ENCODE measurements at places on chromosomes 7 and 10.

GRCh38 chr7:135930565-135931461 lies 46.3 kb downstream of the MTPN start:
- DNase-seq: no peak

DNA sequence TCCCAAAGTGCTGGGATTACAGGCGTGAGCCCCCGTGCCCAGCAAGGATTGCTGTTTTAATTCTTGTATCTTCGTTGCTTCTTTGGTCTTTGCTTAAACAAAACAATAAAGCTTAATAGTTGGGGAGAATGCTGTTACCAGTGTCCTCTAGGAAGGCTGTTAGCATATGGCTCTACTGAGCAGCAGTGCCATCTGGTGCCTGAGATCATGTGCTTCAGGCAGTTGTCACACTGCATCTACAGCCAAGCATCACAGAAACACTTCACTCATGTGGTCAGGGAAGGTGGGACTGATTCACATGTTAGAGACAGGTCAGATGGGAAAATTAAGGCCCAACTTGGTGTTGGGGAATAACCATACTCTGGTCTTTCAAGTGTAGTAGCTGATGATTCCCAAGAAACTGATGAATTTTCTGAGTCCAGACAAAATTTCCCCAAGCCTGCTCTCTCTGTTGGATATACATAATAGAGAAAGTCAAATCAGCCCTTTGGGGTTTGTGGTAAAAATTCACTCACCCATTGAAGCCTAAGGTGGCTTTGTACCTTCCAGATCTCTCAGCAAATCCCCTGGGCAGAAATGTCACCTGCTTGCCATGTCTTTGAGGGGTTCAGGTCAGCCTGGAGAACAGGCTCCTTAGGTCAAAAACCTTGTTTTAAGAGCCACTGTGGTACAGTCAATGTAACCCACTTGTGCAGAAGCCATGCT lies 28.4 kb downstream of the UBE2D4 start:
- DNase-seq: no peak

- DNase-seq: no peak
Measured at GRCh38 chr10:99443500-99443899, 13.1 kb upstream of the GOT1 start.

GRCh38 chr10:79353000-79353406 lies 5.7 kb downstream of the PPIF start:
- no peak for DNase-seq

GRCh38 chr10:69939061-69939460 lies 113.6 kb upstream of the MACROH2A2 start:
- DNase-seq: no peak

- no peak for DNase-seq
Measured at GRCh38 chr7:69839782-69840181, 241.5 kb downstream of the AUTS2 start.

DNA sequence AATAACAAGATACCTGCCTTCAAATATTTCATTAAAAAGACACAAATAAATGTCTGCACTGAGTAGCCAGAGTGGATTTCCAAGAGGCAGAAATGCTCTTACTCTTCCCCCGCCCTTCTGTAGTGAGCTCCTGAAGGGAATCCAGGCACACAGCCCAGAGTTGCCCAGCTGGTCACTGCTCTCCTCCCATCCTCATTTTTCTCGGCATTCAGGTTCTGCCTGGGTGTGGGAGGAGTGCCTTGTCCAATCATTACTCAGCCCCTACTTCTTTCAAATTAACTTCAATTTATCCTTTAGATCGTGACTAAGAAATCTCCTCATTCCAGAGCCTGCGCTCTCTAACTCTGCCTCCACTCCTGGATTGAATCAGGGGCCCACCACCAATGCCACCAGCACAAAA lies 12.2 kb downstream of the CCDC6 start:
- no peak for DNase-seq
